ENCODE measurements at places on chromosomes 5 and 9.

GRCh38 chr5:139848508-139849100 lies 53.0 kb downstream of the PSD2 start:
- peak; percentile 1 for DNase-seq

DNA sequence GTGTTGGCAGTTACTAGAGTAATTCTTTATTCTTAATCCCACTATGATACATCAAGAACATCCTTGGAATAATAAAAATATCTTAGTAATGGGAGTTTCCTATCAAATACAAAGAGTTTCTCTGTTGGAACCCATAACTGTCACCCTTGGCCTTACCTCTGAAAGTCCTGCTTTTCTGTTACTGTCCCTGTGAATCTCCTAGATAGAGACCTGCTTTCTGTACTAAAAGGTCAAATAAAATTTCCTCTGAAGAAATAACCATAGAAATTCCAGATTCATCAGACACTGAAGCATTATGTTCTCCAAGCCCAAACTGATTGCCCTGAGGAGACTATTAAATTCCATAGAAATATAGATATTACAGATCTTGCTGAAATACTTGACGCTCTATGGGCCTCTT lies 63.0 kb downstream of the KCNV2 start:
- DNase-seq = no peak

DNA sequence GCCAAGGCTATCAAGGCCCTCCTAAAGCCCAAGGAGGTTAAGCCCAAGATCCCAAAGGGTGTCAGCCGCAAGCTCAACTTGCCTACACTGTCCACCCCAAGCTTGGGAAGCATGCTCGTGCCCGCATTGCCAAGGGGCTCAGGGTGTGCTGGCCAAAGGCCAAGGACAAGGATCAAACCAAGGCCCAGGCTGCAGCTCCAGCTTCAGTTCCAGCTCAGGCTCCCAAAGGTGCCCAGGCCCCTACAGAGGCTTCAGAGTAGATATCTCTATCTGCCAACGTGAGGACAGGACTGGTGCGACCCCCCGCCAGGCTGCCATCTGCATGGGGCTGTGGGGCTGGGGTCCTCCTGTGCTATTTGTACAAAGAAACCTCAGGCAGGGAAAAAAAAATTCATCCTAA lies 3.3 kb downstream of the HOMER1 start:
- no peak for DNase-seq

- no peak for DNase-seq
Measured at GRCh38 chr9:13122756-13123369, 156.6 kb downstream of the MPDZ start.

GRCh38 chr5:66597183-66597757 lies 1.1 kb downstream of the MAST4 start:
- no peak for DNase-seq

- DNase-seq = no peak
Measured at GRCh38 chr5:134964359-134965270, 3.1 kb upstream of the CATSPER3 start.

- peak; percentile 40 for DNase-seq
Measured at GRCh38 chr9:92138157-92138959, 23.1 kb upstream of the SPTLC1 start.

DNA sequence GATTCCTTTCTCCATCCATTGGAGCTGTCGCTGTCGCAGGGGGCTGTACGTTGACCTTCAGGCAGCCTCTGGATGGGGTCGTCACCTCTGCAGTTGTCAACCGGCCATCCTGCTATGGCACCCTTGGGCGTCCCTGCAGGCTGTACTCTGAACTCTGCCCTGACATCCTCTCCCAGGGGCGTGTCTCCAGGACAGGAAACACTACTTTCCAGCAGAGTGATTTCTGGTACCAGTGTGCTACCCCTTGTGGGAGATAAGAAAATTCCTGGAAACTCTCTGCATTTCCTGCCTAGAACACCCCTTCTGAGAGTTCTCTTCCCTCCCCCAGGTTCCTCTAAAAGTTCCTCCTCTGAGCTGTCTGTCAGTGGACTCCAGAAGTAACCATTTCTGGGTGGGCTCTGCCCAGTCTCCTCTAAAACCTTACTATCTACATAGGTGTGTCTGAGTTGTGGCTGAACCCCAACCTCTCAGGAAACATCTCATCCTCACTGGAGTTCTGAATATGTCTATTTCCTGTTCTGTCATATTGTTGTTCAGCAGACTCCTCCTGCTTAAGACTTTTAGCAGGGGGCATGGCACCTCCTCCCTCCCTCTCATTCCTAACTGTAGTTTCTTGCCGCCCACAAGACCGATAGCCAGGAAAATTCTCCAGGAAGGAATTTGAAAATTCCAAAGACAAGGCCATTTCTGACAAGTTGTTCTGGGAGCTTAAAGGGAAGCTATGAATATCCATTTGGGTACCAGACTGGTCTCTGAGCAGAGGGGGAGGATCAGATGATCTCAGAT lies 145.3 kb upstream of the RASEF start:
- DNase-seq = no peak

GRCh38 chr9:114291886-114292590 lies 30.9 kb upstream of the ORM1 start:
- DNase-seq = no peak

GRCh38 chr9:5851445-5851844 lies 18.5 kb upstream of the ERMP1 start:
- no peak for DNase-seq

GRCh38 chr9:75148561-75148960 lies 60.2 kb downstream of the OSTF1 start:
- no peak for DNase-seq

GRCh38 chr5:180305481-180305880 lies 13.6 kb upstream of the MAPK9 start:
- no peak for DNase-seq

GRCh38 chr5:65213921-65214525 lies 267.7 kb downstream of the ADAMTS6 start:
- no peak for DNase-seq

GRCh38 chr5:15731699-15732098 lies 231.7 kb downstream of the FBXL7 start:
- no peak for DNase-seq

- DNase-seq = no peak
Measured at GRCh38 chr5:134567641-134568336, 42.3 kb downstream of the JADE2 start.

DNA sequence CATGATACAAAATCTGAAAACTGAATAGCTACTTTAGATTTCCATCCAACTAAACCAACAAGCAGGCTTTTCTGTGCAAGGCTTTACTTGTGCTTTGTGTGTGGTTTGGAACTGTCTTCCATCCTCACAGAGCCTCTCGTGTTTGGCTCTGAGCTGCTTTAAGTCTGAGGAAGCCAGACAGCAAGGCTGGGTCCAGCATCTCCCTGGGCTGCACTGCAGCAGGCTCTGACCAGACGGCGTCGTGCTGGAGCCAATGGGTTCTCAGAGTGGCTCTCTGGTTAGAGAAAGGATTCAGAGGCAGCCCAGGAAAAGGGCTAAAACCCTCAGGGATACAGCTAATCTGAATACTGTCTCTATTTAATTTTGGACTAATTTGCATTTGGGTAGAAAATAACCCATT lies 207.9 kb upstream of the EFNA5 start:
- DNase-seq = no peak

GRCh38 chr9:137445275-137445807 lies 4.2 kb upstream of the ENTPD8 start:
- DNase-seq = peak; percentile 63

- no peak for DNase-seq
Measured at GRCh38 chr9:122860319-122861142, 32.1 kb upstream of the PDCL start.

- DNase-seq = no peak
Measured at GRCh38 chr5:15037247-15037908, 165.8 kb upstream of the ANKH start.

GRCh38 chr9:106286249-106286648 lies 576.7 kb upstream of the ZNF462 start:
- no peak for DNase-seq

GRCh38 chr9:136521537-136521936 lies 24.3 kb downstream of the NOTCH1 start:
- no peak for DNase-seq

DNA sequence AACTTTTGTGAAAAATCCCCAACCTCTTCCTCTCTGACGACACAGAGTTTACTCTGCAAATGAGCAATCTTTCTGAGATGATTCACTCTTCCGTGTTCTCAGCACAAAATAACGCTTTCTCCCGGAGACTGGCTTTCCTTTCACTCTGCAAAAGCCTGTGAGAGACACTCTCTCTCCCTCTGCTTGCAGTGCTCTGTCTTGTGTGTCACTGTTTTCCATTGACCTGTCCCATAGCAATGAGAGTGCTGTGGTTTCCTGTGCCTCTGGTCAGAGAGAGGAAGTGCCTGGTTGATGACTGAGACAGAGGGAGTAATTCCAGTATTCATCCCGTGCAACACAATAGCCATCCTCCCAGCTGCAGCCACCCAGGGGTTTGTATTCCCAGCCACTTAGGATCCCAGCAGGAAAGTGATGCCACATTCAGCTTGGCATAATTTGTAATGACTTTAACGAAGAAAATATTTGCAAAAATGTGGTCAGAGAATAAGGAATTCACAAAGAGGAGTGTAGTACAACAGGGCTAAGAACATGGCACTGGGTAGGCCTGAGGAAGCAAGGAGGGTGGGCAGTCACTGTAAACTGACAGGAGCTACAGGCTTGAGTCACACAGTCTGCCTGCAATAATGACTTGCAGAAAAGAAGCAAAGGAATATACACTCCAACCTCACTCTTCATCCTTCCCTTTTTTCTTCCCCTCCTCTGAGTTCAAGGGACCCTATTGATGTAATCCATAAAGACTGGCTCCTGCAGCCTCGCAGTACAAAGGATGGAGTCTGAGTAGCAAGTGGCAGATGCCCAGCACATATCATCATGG lies 463.5 kb upstream of the RGMB start:
- DNase-seq = no peak

GRCh38 chr5:18553269-18553668 lies 919.0 kb downstream of the TAF11L14 start:
- DNase-seq = no peak

GRCh38 chr5:74063821-74064220 lies 437.8 kb downstream of the ARHGEF28 start:
- DNase-seq = no peak

GRCh38 chr9:22446950-22447617 lies 460 bp downstream of the DMRTA1 start:
- no peak for DNase-seq

- DNase-seq = no peak
Measured at GRCh38 chr9:106816524-106816923, 46.4 kb upstream of the ZNF462 start.

GRCh38 chr5:134549714-134550113 lies 24.2 kb downstream of the JADE2 start:
- no peak for DNase-seq

DNA sequence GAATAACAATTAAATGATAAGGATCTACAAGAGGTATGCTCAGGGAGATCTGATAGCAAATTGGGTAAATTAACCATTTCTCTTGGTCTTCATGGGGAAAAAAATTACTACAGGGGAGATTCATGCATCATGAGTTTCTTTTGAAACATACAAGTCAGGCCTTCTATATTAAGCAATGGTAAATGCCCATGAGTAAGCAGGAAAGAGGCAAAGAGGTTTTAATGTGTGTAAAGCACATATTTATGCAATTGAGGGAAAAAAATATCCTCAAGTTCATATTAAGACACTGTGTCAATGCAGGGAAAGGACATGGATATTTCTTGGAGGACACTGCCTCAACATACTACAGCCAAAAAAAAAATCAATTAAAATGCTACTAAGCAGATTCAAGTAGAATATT lies 73.4 kb upstream of the NR4A3 start:
- DNase-seq = no peak

DNA sequence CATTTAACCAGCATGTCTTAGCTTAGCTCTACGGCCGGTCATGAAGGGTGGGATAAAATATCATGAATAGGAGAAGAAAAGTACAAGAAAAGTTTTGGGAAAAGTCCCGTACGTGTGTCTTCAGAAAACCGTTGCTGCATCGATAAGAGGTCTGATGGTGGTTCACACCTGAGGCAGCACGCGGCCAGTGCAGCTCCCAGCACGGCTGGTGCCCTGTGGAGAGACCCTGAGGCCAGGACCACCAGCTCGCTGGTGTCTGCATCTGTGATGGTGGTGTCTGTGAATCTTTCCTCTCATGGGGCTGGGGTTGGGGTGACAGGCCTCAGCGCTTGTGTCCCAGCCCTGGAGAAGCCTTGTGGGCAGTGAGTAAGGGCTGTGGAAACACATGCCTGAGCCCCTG lies 148.9 kb upstream of the IRX4 start:
- no peak for DNase-seq

DNA sequence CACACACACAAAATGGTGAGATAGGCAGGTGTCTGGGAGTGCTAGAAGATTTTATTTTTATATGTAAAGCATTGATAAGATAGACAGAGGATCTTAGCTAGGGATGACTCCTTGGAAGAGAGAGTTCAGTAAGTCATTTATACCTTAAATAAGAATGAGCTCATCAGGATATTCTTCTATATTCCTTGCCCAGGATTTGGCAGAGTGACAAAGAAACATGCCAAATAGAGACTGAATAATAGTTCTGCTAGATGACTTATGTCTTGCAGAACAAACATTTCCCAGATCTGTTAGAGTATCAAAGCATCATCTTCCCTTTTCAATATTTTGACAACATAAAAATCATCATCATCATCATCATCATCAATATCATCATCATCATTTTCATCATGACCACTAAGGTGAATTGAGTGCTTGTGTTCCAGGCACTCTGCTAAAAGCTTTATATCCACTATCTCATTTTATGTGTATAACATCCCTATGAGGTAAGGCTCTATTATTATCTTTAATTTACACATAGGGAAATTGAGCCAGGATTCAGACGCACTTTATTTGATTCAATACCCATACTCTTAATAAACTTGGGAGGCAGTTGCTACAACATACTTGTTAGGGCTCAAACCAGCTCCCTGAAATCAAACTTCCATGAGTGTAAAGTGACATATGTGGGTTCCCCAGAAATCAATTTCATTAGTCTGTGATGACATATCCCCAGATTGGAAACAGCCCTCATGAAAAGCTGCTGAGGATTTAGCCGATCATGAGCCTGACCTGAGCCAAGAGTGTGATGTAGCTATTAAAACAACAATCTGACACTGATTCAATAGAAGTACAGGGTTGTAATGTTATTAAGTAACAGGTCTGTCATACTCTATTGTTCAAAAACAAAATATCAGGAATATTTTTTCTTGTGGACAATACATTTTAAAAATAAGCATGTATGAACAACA lies 176.3 kb upstream of the SEMA6A start:
- no peak for DNase-seq

- DNase-seq = no peak
Measured at GRCh38 chr5:151383011-151383410, 35.7 kb upstream of the SLC36A2 start.

GRCh38 chr9:109399258-109399767 lies 78.5 kb upstream of the EPB41L4B start:
- DNase-seq = no peak

DNA sequence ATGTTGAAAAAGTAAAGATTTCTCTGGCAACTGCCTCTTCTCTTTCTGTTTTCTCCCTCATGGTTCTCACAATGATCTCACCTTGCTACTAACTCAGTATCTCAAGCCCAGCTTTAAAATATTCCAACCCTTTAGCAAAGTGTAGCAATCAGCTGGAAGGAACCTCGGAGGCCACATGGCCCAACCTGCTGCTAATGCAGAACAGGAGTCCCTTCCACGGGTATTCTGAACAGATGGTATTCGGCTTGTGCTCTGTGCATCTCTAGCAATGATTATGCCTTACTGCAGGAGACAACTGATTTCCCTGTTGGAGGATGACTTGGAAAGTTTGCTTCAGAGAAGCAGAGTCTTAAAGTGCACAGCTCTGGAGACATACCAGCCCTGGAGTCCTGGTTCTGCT lies 151.8 kb upstream of the PPP1R2B start:
- no peak for DNase-seq

- no peak for DNase-seq
Measured at GRCh38 chr9:99531313-99531712, 290.4 kb upstream of the NR4A3 start.

- no peak for DNase-seq
Measured at GRCh38 chr5:59474324-59474723, 419.2 kb downstream of the PDE4D start.

Measured in stimulated activated CD4-positive, alpha-beta T cell treated with anti-CD3 and anti-CD28 coated beads, Interleukin-1b, Interleukin-23, amount 100 ng/mL, for 1 hour (primary cell).